Left renal cortex interstitium (tissue), 4 donors: ENCODE measurements at places on chromosomes 3 and 15.

GRCh38 chr3:185623939-185624665 is 38.0 kb downstream of the SENP2 start:
- DNase-seq = no peak

DNA sequence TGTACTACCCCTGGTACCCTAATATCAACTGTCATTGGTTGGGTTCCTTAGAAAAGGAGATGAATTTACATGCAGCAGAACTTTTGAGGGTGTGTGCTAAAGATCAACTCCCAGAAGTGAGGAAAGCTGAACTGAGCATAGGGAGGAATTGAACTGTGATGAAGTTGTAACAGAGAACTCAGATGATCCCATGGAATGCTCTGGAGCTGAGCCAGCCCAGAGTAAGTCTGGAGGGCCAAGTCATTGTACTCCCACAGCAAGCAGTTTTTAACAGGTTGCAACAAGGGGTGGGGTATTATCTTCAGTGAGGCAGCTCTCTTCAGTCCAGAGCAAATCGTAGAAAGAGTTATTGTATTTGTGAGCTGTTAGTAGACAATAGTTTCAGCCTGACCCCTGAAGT is 572.3 kb downstream of the PYDC2 start:
- DNase-seq = no peak

DNA sequence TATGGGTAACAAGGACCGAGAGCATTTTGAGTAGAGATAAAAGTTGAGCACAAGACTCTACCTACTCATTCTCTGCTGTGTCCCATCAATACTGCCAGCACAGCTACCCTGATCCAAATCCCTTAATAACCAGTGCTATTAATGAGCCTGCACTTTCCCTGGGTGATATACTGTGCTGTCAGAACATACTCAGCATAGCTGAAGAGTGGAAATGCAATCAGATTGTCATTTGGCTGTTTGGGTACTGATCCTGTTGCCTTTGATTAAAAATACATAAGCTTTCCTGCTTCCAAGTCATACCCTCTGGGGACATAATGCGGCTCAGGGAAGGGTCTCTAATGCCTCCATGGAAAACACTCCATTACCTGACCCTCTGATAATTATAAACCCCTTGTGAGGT is 917.5 kb downstream of the SQOR start:
- DNase-seq = no peak

GRCh38 chr3:33314993-33315392 is 37.8 kb downstream of the FBXL2 start:
- DNase-seq = no peak

- DNase-seq = no peak
These were observed 48.9 kb upstream of the RBP1 start for GRCh38 chr3:139588450-139588849.

DNA sequence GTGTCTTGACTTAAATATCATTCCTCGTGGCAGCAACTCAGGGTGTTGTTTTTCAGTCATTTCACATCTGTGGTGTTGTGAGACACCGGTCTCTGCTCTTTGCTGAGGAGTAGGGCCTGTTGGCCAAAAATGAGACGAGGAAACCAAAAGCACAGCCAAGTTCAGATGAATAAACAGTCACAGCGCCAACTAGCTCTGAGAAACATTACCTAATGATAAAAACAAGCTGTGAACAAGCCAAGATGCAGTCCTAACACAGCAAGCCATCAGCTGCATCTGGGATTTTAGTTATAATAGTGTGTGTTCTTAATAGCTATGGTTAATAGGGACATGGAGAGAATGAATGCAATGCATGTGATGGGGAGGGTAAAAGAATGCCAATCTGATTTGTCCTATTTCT is 843.4 kb upstream of the DPPA4 start:
- no peak for DNase-seq

DNA sequence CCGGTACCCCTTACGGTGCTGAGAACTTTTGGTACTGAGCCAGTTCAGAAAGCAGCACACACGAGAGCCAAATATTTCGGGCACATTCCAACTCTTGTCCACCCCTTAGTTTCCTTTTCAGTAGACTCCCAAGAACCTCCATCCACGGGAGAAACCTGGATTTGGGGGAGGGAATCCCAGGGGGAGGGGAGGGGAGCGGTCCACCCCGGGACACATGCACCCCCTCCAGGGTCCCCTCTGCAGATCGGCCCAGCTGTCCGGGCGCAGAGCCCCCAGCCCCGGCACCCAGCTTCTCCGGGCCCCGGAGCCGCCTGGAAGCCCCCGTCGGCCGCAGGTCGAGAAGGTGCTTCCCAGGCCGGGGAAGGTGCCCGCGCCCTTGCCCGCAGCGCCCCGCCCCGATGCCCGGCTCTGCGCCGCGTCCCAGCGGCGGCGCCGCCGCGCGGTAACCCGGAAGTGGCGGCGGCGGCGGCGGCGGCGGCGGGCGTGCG is 455 bp upstream of the ABHD17C start:
- no peak for DNase-seq

DNA sequence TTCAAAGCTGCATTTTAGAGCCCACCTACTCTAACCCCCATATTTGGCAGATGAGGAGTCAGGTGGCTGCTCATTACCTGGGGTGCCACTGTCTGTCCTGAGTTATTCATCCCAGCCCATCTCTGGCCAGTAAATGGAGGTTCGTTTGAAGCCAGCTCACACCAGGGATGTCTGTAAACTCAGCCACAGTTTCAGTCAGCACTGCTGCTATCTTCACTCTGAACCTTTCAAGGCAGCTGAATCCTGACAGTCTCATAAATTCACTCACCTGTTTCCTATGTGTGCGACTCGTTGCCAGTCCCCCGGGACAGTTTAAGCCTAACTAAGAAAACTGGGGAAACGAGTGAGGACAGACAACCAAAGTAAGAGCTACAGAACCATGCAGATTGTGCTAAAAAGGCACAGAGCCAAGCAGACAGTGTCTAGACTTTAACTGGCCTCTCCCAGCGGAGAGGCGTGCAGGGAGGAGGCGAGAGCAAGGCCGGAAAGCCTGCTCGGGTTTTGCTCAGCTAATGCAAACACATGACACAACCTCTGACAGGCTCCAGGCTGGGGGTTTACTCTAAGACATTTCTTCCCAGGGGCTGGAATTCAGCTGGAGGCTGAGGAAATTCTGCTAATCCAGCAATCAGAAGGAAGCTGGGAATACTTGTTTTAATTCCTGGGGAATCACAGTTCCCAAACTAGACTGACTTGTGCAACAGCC is 12.0 kb downstream of the FSTL1 start:
- DNase-seq = no peak

GRCh38 chr15:66151809-66152208 is 101.7 kb downstream of the MEGF11 start:
- DNase-seq = no peak

GRCh38 chr3:104612218-104612617 is 754.5 kb upstream of the ALCAM start:
- DNase-seq = no peak

- no peak for DNase-seq
These were observed 11.5 kb downstream of the APH1B start for GRCh38 chr15:63288778-63289378.

GRCh38 chr3:22231061-22231460 is 480.1 kb upstream of the ZNF385D start:
- no peak for DNase-seq

DNA sequence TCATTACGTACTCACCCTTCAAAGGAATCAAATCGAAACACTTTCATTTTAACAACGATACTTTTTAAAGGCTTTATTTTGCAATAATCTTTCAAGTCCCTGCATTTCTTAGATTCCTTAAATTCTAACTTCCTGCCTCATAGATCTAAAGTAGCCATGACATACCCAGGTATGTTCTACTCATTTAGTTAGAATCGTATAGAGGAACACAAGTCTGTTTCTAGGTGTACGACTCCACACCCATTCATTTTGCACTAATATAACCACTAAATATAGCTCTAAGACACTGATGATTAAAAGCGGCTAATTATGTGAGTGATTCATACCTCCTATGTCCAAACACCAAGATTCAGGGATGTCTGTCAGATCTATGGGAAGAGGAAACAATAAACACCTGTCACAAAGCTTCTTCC is 1.3 kb downstream of the ATP13A3 start:
- DNase-seq = no peak

- DNase-seq = no peak
These were observed 23.7 kb downstream of the CPN2 start for GRCh38 chr3:194327218-194328052.

- no peak for DNase-seq
These were observed 70.0 kb upstream of the UBE2E1 start for GRCh38 chr3:23735535-23736326.

GRCh38 chr15:93314245-93314644 is 225.2 kb upstream of the RGMA start:
- DNase-seq = no peak

GRCh38 chr15:86256628-86257027 is 177.0 kb downstream of the AGBL1 start:
- no peak for DNase-seq

- no peak for DNase-seq
These were observed 14.4 kb downstream of the TMPRSS7 start for GRCh38 chr3:112048911-112049310.

GRCh38 chr3:156176048-156176447 is 55.7 kb downstream of the KCNAB1 start:
- no peak for DNase-seq

DNA sequence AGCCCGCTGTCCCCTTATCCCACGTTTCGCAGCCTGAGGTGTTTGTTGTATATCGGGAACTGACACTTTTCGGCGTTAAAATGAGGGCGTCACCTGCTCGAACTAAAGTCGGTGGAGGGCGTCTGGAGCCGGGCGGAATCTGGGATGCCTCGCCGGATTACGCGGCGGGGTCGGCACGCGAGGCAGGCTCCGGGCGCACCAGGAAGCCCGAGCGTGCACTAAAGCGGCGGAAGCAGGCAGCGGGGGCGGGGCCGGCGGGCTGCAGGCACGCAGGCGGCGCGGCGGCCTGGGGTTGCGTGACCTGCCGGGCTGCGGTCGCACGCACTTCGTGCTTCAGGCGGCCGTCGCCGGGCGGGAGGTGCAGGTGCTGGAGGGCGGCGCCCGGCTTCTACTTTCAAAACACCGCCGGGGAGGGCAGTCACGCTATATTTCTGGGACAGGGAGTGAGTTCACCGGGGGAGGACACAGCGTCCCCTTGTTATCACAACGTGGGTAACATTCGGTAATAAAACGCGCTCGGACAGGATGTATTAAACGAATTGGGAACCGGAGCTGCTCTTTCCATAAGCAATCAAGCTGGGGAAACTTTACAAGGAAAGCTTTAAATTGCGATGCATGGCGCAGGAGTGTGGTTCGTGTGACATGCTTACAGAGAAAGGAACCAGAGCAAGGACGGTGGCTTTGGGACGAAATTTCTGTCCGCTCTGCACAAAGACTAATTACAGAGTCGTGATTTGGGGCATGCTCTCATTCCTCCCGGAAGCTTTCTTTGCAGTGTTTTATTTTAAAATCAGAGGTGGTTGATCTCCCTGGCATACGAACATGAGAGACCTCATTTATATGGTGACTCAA is 9.1 kb upstream of the LEKR1 start:
- DNase-seq = peak; percentile 61

GRCh38 chr3:12972781-12973702 is 100.2 kb downstream of the IQSEC1 start:
- DNase-seq = no peak

- no peak for DNase-seq
These were observed 83.9 kb upstream of the KCNAB1 start for GRCh38 chr3:156036258-156037053.

DNA sequence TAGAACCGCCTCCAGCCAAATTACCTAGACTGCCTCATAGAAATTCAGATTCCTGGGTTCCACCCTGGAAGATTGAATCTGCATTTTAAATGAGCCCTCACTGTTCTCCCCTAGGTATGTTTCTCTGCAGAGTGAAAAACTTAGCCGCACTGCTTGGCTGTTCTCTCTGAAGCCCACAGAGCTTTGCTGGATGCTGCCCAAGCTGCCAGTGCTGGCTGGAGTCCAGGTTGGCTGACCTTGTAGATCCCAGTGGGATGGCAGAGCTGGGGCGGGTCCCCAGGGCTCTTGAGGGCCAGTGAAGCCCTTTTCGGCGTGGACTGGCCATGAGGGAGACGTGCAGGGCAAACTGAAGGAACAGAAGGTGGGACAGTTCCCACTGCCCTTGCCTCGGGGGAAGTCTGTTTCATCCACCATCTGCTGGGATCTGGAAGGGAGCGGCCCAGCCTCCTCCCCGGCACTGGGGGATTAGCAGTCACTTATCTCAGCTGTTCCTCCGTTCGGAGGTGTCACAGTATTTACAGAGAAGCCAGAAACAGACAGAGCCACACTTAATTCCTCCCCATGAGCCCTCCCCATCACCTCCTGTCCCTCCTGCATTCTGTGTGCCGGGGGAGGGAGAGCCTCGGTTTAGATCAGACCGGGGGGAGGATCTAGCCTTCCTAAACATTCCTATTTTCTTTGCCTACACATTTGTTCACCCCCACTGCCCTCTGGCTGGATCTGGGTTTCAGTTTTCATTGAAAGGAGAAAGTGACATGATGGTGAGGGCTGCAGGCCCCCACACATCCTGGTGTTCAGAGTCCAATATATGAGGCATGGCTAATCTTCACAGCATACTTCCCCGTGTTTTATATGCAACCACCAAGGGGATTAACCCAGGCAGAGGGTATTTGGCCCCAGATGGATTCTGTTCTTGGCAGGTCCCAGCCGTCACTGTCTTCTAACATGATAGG is 4.1 kb upstream of the ACTC1 start:
- no peak for DNase-seq

- no peak for DNase-seq
These were observed 345.8 kb upstream of the CBLB start for GRCh38 chr3:106214641-106215040.

DNA sequence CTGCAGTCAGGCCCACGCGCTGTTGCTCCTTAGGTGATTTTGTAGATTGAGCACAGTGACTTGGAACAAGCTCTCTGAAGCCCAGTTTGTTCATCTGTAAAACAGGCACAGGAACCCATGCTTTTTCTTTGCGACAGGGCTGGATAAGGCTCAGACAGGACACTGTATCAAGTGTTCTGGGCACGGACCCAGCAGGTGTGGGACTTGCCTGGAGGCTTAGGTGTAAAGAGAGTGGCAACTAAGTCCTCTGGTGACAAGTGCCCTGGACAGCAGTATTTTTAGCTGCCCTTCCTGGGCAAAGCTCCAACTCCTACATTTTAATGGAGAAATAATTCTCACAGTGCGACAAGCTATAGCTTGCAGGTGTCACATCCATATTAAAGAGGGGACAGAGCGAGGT is 32.2 kb downstream of the CD276 start:
- no peak for DNase-seq

DNA sequence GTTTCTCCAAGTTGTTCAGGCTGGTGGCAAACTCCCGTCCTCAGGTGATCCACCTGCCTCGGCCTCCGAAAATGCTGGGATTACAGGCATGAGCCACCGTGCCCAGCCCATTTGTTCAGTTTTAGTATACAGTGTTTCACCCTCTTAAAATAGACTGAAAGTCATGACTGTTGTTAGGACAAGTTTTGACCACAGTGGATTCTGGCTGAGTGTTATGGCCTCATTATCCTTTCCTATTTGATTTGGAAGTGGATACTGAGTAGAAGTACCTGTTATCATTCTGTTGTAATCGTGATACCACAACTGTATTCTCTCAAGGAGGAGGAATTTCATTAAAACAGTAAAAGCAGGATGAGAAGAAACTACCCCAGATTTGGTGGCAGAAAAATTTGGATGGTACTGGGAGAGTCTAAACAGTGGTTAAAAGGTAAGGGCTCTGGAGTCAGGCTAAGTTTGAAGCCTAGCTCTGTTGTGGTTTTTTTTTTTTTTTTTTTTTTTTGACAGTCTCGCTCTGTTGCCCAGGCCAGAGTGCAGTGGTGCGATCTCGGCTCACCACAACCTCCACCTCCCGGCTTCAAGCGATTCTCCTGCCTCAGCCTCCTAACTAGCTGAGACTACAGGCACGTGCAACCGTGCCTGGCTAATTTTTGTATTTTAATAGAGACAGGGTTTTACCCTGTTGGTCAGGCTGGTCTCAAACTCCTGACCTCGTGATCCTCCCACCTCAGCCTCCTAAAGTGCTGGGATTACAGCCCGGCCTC is 2.6 kb downstream of the MAP2K1 start:
- no peak for DNase-seq
